ENCODE measurements at places on chromosomes 5 and 9.

GRCh38 chr5:93990504-93991070 is 249.2 kb upstream of the POU5F2 start:
- DNase-seq: no peak

- DNase-seq: no peak
These were observed 208.6 kb downstream of the GAPVD1 start for GRCh38 chr9:125470189-125470588.

DNA sequence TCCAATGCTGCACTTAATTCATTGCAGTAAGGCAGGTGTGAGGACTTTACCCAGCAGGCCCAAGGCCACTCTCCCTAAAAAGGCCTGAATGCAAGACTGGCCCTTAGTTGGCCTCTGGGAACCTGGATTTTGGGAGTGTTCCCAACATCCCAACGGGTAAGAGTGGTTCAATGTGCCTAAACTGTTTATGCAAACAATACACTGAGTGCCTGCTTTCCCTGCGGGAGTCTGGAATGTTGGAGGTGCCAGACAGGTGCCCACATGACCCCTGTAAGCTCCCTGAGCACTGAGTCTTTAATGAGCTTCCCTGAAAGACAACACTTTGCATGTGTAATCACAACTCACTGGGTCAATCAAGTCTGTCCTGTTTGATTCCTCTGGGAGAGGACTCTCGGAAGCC is 37.4 kb downstream of the NSUN2 start:
- DNase-seq: no peak

DNA sequence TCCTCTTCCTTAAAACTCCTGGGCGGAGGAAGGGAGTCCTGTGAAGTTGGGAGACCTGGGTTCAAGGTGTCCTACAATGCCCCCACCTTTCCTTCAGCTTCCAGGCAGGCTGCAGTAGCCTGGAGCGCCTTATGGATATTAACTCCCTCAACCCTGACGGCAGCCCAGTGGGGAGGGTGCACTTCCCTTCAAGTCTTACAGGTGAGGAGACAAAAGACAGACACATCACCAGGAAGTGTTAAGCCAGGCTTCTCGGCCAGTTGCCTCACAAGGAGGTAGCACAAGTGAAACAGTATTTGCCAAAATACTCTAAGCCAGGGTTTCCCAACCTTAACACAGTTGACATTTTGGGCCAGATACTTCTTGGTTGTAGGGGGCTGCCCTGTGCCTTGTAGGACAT is 4.2 kb downstream of the TRIM7 start:
- DNase-seq: no peak

GRCh38 chr5:16936989-16937438 is 926 bp upstream of the MYO10 start:
- DNase-seq: peak; percentile 31

DNA sequence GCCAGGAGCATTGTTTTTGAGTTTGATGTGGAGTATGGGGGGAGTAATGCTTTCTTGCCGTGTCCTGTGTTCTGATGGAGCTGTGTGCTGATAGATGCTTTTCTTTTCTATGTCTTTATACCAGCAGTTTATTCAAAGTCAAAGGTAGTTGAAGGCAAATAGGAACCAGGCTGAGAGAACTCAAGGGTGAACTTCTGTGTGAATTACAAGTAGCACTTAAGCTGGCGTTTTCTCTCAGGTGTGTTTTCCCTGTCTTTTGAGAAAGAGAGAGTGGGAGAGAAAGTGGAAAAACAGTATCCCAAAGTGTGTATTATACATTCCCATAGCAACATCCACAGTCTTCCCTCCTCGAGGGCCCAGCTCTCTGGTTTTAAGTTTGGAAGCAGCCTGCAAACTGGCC is 1.5 kb downstream of the TNFAIP8 start:
- no peak for DNase-seq

GRCh38 chr9:72443855-72444254 is 77.6 kb upstream of the TMC1 start:
- no peak for DNase-seq

- no peak for DNase-seq
These were observed 115.3 kb upstream of the FSTL4 start for GRCh38 chr5:133727636-133728035.

DNA sequence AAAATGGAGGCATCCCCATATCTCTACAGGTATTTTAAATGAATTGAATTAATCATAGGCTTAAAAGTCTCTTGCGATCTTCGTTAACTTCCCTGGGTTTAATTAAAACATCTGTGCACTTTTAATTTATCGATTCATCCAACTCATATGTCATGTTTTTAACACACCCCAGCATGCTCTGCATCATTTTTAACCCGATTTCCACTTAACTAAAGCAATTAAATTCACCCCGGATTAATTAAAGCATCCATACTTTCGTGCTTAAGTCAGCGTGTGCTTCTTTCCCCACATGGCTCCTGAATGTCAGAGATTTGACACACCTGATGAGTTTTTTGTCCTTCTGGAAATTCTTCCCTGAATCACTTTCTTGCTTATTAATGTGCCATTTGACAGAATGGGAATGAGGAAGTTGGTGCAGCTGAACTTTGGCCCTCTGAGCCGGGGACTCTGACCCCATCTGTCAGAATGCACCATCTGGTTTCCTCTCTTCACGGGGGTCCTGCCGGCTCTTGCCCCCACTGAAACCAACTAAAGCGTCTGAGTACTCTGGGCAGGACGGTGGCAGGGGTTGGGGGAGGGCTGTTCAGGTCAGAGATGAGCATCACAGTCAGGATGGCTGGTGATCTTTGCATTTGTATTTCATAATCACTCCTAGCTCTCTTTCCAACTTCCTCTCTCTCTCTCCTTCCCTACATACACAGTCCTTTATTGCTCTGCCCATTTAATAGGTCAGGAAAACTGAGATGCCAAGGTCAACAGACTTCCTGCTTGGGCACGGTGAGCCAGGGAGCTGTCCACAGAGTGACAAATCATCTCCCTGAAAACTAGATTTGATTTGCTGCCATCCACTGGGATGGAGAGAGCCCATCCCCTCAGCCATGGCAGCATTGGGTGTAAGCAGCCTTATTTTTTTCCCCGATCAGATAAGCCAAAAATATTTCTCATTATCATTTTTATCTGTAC is 180.3 kb upstream of the WWC1 start:
- no peak for DNase-seq

DNA sequence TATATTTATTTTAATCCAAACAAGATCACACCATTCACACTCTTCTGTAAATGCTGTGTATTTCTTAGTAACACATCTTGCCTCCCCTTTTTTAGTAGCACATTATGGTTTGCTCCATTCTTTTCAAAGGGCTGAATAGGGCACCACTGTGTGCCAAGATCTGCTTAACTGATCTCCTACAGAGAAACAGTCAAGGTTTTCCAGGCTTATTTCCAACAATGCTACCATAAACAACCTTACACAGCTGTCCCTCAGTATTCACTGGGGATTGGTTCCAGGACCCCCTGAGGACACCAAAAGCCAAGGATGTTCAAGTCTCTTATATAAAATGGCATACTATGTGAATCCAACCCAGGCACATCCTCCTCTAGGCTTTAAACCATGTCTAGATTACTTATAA is 16.5 kb downstream of the GOLM1 start:
- no peak for DNase-seq

- no peak for DNase-seq
These were observed 21.5 kb upstream of the LPCAT1 start for GRCh38 chr5:1545126-1545804.

- DNase-seq: peak; percentile 60
These were observed 69.7 kb downstream of the ARHGAP26 start for GRCh38 chr5:142839711-142840346.

GRCh38 chr5:2188661-2189060 is 305.9 kb upstream of the IRX4 start:
- DNase-seq: no peak

DNA sequence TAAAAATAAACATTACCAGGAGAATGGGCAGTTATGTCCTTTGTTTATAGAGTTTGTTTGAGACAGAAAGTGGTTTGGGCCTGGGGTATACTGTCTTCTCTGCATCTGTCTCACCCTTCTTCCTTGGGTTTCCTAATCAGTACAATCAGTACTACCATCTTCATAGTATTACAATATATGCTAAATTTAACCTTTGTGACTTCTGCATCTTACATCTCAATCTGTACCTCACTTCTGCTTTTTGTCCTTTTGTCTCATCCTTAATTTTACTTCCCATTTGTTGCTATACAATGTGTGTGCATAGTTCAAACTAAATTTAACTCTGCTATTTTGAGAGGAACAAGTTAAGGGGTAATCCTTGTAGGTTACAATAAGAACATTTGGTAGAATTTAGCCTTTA is 19.6 kb downstream of the FBXO38 start:
- DNase-seq: no peak

GRCh38 chr9:3520564-3520963 is 5.2 kb downstream of the RFX3 start:
- no peak for DNase-seq

GRCh38 chr5:97075649-97076048 is 66.8 kb downstream of the LIX1 start:
- no peak for DNase-seq

DNA sequence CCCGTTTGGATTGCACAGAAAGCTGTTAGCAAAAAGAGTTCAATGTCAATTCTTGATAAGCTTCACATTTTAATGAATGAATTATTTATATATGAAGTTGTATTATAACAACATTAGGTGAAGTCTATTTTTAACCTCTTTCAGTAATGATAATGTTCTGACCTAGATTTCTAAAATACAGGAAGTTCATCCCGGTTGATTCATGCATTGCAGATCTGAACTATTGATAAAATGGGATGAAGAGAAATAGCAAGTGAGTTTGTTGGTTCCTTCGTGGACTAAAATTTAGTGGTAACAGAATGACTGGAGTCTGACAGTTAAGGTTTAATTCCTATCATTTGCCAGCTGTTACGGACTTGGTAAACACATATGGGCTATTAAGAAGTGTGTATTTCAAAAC is 180.5 kb downstream of the PCSK1 start:
- no peak for DNase-seq

Data from right hindlimb (tissue), 1 donor.